ENCODE measurements at places on chromosomes 7 and 10.

GRCh38 chr7:42972699-42973500 is 40.7 kb downstream of the MRPL32 start:
- no peak for DNase-seq

DNA sequence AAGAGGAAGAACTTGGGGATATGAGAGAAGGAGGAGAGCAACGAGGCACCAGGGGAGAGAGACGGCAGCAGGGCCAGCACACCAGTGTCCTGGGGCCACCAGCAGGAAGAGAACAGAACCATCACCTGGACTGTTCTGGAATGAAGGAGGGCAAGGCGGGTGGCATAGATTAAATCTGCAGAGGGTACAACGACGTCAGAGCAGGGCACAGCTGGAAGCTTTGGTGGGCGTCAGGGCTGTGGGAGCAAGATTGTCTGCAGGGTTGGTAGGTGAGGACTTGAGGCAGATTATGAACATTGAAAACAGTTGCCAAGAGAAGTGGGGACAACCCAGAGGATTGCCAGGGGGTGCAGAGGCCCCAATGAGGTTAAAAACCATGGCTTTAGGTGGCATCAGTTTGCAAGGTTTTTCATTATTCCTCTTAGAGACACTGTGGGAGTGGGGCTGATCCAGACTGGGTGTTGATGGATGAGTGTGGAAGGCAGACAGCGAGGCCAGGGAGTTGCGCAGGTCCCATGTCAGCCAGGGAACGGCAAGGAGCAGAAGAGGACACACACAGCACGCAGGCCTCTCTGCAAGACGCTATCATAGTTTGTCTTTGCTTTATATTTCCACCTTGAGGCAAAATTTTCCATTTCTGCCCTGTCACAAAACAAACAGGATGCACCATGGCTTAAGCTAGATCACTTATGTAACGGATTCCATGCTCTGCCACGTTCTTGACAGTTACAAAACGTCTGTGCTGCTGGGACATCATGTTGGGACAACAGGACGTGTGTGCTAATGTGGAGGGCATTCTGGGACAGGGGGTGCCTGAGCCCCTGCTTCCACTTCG is 52.5 kb upstream of the LEP start:
- no peak for DNase-seq

- no peak for DNase-seq
Measured at GRCh38 chr10:64497306-64497705, 976.1 kb downstream of the REEP3 start.

DNA sequence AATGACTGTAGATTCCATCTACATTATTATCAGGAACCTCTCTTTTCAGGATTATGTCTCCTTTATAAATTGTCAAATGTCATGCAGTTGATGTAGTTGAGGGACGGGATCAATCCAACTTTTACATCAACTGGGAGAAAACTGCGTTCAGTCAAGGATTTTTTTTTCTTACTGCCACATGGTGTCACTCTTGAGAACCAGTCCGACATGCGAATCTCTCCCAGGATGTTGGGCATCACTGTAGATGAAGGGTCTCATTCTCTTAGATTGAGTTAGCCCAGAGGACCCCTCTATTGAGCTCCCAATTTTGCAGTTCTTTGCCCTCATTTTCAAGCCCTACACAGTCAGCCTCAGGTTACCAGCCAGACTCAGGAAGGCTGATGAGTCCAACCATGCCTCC is 120.3 kb upstream of the PTPRZ1 start:
- no peak for DNase-seq

- no peak for DNase-seq
Measured at GRCh38 chr7:112547916-112548315, 67.1 kb downstream of the LSMEM1 start.

- no peak for DNase-seq
Measured at GRCh38 chr10:12130237-12130872, 878 bp downstream of the SEC61A2 start.

- DNase-seq, result no peak
Measured at GRCh38 chr7:84181628-84182027, 13.0 kb downstream of the SEMA3A start.

- DNase-seq, result no peak
Measured at GRCh38 chr10:90304533-90304932, 553.3 kb downstream of the HTR7 start.

DNA sequence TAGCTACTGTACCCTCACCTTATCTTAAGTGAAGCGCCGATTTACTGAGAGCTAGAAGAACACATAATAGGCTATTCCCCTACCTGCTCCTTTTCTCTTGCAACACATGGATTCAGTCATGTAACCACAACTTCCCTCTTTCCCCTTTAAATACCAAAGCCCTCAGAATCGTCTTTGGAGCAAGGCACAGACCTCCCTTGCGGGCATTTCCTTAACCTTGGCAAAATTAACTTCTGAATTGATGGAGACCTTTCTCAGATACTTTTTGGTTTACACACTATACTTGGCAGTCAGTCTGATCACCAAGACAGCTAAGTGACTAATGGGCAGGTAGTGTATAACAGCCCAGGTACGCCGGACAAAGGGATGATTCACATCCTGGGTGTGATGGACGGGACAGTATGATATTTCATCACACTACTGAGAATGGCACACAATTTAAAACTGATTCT is 72.7 kb upstream of the SEC61G start:
- no peak for DNase-seq

- DNase-seq, result no peak
Measured at GRCh38 chr10:21041763-21042458, 144.8 kb upstream of the NEBL start.

DNA sequence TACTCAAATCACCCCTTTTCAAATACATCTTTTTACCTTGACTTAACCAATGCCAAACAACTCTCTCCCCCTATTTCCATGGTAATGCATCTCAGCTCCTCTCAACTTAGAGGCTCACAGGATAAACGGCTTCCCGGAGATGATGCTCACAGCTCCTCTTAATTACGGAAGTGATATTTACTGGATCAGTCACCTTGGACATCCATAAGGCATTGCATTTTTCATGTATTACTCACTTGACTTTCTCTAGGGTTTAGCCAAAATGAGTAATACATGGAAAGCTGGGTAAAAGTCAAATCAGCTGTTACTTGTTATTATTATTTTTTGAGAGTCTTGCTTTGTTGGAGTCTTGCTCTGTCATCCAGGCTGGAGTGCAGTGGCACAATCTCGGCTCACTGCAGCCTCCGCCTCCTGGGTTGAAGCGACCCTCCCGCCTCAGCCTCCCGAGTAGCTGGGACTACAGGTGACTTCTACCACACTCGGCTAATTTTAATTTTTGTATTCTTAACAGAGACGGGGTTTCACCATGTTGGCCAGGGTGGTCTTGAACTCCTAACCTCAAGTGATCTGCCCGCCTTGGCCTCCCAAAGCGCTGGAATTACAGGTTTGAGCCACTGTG is 73.3 kb upstream of the RHEB start:
- no peak for DNase-seq

DNA sequence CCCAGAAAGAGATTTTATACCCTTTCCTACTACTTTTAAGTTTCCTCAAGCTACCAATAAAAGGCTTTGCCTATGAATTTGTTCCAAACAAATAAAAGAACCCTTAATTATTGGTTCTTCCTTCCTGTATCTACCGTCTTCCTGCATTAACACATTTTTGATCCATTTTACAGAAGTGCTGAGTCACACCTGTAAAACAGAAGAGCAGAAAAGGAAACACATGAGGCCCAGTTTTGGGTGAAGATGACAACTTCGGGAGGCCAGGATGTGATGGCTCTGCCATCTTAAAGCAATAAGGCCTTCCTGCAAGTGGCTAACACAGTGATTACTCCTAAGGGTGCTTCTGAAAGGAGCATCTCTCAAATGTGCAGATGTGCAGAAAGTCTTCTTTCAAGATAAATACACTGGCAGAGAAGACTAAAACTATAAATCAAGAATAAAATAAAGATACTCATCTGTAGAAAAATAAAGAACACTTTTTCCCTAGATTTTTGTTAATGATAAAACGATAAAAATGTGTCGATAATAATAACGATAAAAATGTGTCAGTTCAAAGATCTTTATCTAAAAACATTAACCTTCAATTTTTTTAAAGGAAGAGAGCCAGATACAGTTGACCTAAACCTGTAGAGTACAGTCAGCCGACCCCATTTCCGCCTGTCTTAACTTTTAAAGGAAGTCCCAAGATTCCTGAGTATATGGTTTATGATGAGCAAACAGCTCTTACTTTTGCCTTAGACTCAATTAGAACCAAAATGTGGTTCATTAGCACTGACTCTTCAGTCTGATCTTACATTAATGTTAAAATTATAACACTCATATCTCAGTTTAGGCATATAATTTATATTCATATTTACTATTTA is 108.6 kb downstream of the UBE2H start:
- no peak for DNase-seq

DNA sequence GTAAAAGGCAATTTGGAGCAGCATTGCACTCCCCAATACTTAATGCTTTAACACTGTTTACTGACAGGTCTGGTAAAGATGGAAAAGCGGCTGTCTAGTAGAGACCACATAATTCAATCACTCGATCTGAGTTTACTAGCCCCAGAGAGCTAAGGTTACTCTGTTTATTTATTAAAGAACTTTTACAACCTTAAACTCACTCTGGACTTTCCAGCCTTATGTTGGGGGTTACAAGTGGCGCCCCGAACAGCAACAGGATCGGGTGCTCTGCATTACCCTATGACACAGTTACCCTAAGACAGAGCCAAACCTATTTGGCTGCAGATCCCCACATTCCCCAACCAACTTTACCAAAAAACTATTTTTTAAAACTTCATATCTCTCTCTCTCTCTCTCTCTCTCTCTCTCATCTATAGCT is 43.9 kb downstream of the MRPS24 start:
- DNase-seq, result no peak

DNA sequence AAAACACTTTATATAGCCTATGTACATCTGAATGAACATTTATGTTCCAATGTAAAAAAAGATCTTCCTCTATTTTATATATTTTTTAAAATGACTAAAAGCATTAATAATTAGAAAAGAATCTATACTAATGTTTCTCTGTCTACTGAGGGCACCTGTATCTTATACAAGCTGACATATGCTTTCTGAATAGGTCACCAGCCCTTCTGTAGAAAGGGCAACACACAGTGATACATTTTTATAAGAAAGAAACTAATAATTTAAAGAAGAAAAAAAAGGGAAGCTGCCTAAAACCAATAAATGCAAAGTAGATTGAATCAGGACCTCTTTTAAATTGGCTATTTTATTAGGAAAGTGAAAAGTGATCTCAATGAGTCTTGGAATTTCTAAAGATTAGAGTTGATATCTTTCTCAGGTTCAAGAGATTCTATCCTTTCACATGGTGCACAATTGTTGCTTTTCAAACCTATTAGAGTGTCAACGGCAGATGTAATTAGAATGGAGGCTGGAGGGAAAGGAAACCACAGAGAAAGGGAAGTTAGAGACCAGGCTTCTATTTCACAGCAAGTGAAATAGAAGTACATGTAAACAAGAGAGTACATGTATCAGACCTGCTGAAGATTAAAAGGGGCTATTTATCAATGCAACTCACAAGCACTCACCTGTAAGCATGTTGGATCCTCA is 6.3 kb downstream of the MTPN start:
- no peak for DNase-seq

- no peak for DNase-seq
Measured at GRCh38 chr10:118243907-118244306, 98.2 kb downstream of the FAM204A start.

- no peak for DNase-seq
Measured at GRCh38 chr10:43401627-43402026, 7.4 kb downstream of the HNRNPF start.

DNA sequence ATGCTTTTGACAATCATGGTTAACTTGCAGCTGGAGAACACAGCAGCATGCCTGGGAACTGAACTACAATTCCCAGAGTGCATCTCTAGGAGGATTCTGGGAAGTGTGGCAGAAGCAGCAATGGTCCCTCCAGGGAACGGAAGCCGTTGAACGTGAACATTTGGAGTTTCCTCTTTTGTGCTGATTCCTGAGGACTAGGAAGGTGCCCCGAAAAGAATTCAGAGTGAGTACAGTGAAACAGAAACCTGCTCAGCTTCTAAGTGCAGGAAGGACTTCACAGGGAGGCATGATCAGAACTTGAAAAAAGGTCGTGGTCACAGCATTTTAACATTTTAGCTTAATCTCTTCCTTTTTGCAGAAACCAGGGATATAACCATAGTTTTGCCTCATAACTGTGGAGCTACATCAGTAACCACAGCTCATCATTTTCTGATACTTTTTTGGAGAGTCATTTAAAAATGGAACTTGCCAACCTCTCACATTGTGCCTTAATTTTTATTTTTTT is at the start of gene NUDT13:
NUDT13 (plus strand) TSS at position 111 of the 505 bp plus-strand sequence. CDS start 3,911 bp downstream, outside the sequence.
- DNase-seq, result no peak
